ENCODE measurements at places on chromosomes 13 and 19.

GRCh38 chr19:48059331-48059730, 15.5 kb upstream of the CABP5 start:
- no peak for DNase-seq

GRCh38 chr19:15394426-15394825, 14.8 kb upstream of the AKAP8 start:
- no peak for DNase-seq

DNA sequence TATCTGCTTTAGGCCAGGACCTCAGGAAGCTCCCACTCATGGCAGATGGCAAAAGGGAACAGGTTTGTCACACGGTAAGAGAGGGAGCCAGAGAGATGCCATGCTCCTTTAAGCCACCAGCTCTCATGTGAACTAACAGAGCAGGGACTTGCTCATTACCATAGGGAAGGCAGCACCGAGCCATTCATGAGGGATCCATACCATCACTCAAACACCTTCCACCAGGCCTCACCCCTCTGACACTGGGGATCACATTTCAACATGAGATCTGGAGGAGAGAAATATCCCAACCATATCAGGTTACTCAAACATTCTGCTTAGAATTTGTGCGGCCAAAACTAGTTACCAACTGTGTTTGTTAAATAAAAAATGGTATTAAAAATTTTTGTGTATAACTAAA, 427.0 kb downstream of the UQCRFS1 start:
- DNase-seq: no peak

DNA sequence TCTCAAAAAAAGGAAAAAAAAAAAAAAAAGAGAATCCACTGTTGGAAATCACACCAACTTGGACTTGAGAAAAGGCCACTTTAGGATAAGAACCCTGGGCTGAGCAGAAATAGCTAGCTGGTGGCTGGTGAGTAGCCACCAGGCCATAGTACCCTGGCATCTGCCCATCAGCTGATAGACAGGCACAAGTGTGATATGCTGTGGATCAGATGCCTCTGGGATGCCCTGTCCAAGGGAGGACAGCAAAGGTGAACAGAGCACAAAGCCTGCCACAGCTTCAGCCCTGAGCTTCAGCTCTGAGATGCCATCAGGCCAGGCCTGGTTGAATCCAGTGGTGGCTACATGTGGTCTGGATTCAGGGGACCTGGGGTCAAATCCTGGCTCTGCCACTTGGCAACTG, 8.7 kb downstream of the SIRT2 start:
- DNase-seq: no peak

DNA sequence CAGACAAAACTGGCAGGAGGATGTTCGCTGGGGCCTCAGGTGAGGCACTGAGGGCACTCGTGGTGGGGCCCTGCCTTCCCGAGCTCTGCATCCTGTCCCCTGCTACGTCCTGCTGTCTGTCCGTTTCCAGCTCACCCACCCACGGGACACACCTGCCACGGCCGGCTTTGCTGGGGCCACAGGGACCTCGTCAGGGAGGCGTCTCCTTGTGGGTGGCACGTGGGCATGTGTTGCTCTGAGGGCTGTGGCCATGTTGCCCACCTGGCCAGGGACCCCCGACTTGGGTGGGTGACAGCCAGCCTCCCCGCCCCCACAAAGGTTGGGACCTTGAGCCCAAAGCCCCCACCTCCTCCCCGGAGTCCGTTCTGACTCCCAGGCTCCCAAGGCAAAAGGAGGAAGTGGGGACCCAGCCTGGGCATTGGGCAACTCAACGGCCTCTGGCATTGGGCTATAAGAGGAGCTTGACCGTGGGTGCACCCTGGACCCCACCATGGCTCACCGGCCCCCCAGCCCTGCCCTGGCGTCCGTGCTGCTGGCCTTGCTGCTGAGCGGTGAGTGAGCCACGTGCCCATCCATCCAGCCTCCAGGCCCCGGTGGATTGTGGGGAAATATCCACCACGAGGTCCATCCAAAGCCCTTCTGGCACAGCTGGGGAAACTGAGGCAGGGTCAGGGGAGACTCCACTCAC, at the start of gene PRTN3:
Gene PRTN3 (plus strand): TSS at position 481 of the 688 bp plus-strand sequence. CDS start 10 bp downstream, at position 491.
- DNase-seq: no peak

GRCh38 chr19:54191011-54191810, at the start of gene TSEN34:
TSS of gene TSEN34 (plus strand) at chr19:54191308. CDS start at chr19:54191365, 57 bp downstream.
- peak; percentile 87 for DNase-seq

- no peak for DNase-seq
Observed at GRCh38 chr13:73902296-73902695, 231.9 kb downstream of the KLF12 start.

- no peak for DNase-seq
Observed at GRCh38 chr13:85597790-85598500, 201.3 kb downstream of the SLITRK6 start.

DNA sequence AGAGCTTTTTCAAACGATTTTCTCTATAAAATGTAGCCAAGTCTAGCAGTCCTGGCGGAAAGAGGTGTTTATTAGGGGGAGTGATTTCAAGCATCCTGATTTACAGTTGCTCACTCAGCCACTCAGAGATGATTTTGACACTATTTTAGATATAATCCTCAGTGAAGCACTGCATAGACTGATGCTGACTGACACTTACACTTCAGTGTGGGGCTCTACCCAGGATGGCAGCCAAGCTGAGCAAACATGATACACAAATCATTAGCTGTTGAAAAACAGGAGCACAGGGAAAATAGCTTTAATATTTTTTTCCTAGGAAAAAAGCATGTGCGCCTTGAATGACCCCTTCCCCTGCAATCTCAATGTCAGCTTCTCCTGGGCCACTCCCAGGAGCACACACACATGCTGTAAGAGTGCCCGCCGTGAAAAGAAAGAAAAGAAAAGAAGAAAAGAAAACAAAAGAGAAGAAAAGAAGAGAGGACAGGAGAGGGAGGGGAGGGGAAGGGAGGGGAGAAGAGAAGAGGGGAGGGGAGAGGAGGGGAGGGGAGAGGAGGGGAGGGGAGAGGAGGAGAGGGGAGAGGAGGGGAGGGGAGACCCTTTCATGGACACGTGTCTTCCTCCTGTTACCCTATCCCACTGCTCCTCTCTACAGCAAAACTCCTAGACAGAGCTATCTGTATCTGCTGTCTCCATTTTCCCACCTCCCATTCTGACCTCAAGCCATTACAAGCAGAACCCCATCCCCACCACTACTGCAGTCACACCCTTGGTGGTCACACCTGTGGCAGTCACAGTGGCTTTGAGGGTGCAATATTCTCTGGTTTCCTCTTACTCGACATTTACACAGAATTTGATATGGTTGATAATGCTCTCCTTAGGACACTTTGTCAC, 36.4 kb downstream of the RCBTB2 start:
- no peak for DNase-seq

DNA sequence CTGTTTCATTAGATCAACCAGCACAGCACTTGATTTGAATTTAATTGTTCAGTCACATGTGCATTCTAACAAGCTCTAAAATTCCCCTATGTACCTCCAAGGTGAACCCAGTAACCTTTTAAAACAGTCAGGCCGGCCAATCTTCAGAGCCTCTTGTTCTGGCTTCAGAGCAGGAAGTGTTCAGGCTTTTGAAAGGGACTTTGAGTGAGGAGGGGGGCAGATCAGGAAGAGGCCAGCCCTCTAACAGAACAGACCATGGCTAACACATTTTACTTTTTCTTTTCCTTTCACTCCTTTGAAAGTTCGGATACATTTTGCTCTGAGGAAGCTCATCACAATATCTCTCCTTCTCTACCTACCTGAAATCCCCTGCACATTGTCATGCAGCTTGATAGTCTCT, 390.3 kb downstream of the TBC1D4 start:
- no peak for DNase-seq

DNA sequence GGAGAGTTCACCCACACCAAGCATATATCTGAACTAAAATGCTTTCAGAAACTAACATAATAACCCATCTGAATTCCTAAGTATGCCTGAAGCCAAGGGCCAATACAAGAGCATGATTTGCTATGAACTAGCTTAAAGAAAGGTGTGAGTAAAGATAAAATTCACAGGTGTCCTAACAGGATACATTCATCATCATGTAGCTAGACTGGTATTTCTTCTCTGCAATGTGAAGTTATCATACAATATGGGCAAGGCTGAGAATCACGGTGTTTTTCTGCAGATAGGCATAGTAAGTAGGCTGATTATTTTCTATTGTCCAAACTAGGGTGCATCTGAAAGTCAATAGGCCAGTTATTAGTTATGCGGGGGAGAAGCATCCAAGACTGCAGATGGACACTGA, 63.1 kb downstream of the STK24 start:
- no peak for DNase-seq

DNA sequence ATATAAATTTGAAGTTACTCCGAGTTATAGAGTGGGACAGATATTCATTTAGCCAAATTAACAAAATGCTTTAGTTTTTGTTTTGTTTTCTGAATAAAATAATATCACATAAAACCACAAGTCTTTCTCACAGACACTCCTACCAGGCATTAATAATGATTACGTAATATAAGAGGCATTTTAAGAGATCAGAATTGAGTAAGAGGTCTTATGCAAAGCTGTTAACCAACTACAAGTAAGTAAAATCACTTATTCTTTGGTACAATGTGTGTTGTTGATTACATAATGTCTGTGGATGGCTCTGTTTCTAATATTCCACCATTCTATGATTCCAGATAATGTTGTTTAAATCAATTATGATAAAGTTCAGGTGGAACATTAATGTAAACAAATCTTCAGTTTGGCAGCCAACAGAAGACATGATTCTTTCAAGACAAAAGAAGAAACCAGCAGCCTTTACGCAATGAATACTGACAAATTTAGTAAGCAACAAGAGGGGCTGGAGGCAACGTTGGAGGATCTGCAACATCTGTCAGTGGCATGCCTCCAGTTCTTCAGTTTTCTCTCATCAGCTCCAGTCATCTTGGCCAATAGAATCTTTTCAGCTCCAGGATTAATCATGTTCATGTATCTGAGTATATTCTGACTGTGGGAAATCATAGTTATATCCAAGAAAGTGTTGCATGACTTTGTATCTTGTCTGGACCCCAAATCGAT, 403.8 kb downstream of the SLITRK5 start:
- DNase-seq: no peak

DNA sequence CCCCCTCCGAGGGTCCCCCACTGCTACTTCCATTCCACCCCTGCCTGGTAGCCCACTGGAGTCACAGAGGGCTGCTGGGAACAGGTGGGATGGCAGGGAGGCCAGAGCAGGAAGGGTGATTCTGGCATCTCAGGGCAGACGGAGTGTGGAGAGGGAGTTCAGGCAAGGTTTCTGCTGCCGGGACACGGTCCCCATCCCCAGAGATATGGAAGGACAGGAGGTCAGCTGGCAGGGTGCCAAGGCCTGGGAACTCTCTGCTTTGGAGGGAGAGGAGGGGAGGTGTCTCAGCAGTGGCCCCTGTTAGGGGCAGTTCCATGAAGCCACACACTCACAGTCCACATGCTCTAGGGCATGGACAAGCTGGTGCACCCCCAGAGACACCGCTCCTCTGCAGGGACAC, 68.1 kb downstream of the CHST8 start:
- no peak for DNase-seq

DNA sequence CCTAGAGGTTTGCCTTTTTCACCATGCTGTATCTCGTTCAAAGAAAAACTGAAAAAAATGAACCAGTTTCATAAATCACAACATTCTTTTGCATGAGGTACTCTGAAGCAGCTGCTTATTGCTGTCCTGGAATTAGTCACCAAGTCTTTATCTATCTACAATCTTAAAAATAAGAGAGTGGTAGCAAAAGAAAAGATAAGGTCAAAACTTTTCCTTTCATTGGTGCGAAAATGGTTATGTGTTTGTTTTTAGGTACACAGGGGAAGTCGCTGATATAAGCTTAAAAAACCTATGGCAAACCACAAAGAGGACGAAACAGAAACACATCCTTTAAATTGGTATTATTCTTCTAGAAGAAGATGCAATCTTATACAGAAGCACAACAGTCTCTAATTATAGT, 20.7 kb downstream of the OBI1 start:
- DNase-seq: no peak

DNA sequence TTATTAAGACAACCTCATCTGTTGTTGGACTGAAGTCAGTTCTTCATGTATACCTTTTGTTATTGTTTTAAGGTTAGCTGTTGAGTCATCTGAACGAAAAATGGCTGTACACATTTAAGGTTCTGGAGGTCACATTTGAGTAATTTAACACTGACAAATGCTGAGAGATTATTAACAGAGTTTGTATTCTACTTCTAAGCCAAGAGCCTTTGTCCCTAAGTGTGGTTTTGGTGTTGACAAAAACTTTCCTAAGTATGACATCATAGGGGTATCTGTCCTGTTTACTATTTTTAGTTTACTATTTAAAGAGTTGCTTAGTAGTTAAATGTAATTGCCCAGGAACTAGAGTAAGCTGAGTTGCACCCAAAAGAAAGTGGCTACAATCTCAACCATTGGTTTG, 71.9 kb downstream of the CDK8 start:
- no peak for DNase-seq

DNA sequence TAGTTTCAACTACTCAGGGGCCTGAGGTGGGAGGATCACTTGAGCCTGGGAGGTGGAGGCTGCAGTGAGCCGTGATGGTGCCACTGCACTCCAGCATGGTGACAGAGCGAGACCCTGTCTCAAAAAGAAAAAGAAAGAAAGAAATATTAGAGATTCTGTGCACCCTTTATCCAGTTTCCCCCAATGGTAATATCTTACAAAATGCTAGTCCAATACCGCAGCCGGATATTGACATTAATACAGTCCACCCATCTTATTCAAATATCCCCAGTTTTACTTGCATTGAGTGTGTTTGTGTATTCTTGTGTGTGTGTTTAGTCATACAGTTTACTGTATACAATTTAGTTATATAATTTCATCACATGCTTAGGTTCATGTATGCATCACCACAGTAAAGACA, 8.6 kb upstream of the IFNL4 start:
- no peak for DNase-seq

GRCh38 chr19:7855426-7856108, 18.6 kb downstream of the PRR36 start:
- no peak for DNase-seq

DNA sequence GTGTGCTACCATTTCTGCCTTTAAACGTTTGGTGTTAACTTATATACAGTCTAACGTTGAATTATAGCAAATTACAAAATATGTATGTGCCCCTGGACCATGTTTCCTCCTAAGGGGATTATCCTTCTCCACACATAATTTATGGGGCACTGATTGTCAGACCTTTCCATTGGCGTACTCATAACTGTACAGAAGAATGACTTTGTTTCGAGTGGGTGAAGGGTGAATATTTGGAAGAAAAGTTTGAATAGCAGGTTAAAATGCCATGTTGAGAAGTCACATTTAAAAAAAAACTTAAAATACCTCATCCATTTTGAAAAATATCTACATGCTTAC, 58.8 kb downstream of the SLC10A2 start:
- DNase-seq: no peak

DNA sequence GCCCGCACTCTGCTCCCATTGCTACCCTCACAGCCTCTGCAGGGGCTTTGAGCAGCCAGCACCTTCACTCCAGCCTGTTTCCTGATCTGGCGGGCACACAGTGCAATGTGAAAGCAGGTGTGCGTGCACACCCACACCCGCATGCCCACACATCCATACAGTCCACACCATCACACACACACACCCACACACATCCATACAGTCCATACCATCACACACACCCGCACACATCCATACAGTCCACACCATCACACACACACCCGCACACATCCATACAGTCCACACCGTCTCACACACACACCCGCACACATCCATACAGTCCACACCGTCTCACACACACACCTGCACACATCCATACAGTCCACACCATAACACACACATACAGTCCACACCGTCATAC, 28.0 kb downstream of the PIAS4 start:
- no peak for DNase-seq
